ENCODE measurements at places on chromosomes 7 and 10.
A peak's percentile ranks its signal among the peaks of the same experiment; 100 is the strongest.

DNA sequence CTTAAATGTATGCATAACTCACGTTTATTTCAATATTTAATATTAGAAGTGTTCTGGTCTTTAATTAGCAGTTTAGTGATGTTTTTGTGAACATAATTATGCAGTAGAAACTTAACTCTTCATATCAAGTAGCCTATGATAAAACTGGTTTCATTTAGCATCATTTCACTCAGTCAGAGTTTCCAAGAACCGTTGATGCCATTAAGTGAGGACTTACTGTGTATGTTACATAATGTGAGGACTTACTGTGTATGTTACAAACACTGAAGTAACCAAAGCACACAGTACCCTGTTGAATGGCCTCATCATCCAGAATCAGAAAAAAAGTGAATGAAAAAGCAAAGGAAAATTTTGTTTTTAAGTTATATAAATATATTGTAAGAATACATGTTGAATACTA lies 32.9 kb upstream of the PBLD start:
- DNase-seq, result no peak

DNA sequence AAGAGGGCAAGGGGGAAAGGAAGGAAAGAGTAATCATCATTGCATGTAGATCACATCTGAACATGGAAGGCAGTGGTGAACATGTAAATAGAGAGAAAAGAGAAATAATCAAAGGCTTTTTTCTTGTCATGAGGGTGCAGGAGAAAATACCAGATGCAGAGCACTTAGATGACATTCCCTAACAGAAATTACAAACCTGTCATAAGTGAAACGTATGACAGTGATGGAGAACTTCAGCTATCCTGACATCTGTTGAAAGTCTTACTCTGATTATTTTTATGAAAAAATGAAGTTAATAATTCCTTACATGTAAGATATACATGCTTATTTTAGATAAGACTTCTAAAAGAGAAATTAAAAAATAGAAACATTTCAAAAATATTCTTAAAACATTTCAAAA lies 54.7 kb downstream of the BRAF start:
- DNase-seq, result no peak

DNA sequence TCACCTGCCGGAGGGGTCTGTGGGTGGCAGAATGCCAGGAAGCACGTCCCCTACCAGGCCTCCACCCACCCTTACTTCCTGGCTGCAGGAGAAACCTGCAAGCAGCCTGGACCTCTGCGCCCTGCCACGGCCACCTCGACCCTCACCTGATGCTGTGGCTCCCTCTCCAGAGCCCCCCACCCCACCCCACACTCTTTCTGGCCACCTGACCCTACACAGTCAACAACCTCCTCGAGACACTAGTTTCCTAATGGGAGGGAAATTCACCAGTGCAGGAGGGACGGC lies 91.3 kb downstream of the PRKAG2 start:
- no peak for DNase-seq

GRCh38 chr10:110802551-110803238 lies 69.0 kb upstream of the PDCD4 start:
- peak; percentile 52 for DNase-seq

DNA sequence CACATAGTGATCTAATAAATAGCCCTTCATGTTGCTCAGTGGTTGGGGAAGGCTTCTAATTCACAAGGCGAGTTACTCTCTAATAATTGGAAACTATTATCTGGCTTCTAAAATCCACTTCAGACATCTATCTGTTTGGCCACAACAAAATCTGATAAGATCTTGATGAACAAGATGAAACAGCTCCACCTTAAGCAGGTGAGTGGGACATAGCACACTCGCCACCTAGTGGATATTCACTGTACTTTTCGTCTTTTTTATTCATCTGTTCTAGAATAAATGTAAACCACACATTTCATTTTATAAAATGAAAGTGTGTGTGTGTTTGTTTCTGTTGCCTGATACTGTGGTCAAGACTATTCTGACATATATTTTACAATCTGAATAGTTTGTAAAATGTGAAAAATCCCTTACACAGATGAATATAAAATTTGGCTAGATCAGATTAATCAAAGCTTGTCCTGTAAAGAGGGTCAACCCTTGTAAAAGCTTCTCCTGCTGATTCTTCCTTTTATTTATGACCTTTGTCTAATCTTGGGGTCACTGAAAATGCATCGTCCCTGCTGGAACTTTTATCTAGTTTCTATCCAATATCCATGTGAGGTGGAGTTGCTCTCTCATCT lies 26.5 kb upstream of the CNTNAP2 start:
- peak; percentile 49 for DNase-seq

DNA sequence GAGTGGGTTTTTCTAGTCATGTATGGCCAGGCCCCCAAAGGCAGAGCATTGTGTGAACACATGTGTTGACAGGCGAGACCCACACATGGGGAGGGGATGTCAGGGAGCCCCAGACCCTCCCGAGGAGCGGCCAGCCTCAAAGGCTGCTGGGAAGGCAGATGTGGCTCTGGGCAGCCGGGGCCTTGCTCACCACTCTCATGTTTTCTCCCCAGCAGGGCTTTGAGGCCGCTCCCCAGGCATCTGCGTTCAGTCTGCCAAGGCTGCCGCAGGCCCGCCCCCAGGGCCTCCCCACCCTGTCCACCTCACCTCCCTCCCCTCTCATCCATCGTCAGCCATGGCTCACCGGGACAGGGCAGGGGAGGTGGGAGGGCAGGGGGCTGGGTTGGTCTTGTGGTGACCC lies 16.6 kb upstream of the VSIR start:
- no peak for DNase-seq

GRCh38 chr7:44767134-44767911 lies 18.7 kb downstream of the ZMIZ2 start:
- DNase-seq, result peak; percentile 25

DNA sequence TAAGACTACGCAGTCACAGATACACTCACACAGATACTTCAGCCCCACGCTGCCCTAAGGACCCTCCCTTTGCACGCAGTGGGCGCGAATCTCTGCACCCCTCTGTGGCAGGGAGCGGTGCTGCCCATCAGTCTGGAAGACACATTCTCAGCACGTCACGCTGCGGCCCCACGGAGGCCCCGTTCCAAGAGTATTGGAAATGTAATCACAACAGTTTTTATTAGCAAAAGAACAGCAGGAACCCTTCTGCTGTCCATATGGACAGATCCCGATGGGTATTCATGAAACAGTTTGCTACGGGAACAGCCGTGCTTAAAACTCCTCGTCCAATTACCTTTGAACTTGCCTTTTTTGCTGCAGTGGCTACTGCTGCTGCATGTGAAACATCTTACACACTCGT lies 131.0 kb downstream of the RPS24 start:
- no peak for DNase-seq

DNA sequence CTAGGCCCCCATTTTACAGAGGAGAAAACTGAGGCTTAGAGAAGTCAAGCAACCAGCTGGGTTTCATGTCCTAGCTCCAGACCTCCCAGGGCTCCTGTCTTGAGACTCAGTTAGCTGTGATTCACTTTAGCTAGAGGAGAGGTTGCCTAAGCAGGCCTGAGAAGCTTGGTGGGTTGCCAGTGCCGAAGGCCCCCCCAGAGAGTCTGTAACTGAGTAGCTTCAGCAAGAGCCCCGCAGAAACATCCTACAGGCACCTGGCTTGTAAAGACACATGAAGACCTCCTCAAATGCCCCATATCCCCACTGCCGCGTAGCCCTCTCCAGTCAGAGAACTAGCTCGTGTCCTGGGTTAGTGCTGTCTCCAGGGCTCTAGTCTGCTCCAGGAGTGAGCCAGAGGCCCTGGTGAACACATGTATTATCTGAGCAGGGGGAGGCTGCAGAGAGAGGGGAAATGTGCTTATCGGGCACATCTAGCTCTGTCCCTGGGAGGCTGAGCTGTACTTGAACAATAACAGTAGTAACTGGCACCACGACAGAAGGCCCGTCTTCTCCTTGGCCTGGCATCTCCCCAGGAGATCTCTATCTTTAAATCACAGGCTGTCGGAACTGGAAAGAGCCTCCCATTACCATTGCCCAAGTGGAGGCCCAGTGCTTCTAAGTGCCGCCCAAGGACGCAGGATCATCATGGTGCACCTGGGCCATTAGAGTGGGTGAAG lies 28.9 kb downstream of the UNC5B start:
- DNase-seq, result no peak

- DNase-seq, result no peak
Measured at GRCh38 chr10:3499120-3499519, 285.9 kb downstream of the KLF6 start.

DNA sequence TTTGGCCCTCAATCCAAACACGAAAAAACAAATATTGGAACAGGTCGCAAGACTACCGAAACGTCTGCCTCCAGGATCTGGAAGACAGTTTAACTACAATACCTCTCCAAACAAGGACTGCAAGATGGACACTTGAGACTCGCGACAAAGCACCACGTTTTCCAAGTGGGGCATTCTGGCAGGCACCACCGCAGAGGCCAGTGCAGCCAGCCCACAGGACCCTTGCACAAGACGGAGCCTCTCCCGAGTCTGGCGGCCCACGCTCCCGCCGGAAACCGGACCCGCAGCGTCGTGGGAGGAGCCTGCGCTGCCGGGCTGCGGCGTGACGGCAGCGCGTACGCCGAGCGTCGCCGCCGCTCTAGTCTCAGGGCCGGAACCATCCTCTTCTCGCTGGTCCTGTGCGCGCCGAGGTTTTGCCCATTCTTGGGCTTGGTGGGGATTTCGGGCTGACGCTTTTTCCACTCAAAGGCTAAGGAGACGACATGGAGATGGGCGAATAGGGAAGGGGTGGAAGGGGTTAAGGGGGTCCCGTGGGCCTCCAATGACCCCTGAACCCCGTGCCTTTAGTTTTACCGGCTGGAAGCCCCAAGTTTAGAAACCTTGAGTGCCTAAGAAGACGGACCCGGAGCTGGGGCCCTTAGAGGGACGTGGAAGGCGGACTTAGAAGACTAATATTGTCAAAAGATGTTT lies at the start of gene ORC5:
Gene ORC5 (minus strand): TSS at position 283 of the 690 bp plus-strand sequence. CDS start 109 bp downstream, at position 174.
- peak; percentile 93 for DNase-seq

DNA sequence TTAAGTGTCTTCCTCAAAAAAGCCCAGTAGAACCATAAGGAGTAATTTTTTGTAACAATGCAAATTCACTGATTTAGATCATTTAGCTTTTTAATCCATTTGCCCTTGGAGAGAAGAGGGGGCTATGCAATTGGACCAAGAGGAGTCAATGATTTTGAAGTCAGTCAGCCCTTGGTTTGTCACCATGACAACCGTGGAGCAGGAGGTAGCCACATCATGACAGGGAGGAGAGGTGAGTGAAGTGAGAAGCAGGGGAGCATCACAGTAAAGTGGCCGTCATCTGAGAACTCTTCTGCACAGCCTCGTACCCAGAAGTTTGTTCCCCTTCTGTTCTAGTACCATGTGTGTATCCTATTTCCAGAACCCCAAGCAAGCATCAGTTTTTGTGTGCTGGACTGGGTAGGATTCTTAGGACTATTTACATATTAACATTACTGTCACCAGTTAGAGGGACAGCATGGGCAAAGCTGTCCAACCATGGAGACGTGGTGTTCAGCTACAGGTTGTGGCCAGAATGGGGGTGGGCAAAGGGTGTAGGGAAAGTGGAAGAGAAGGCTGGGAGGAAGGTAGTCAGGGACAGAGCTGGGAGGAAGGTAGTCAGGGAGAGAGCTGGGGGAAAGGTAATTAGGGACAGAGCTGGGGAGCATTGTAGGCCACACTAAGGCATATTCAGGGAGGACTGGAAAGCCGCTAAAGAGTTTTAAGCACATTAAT lies 13.1 kb downstream of the UBE3C start:
- DNase-seq, result no peak

- DNase-seq, result no peak
Measured at GRCh38 chr7:78499283-78499682, 700.7 kb downstream of the PHTF2 start.

GRCh38 chr10:44966816-44967509 lies 7.4 kb downstream of the RASSF4 start:
- no peak for DNase-seq

DNA sequence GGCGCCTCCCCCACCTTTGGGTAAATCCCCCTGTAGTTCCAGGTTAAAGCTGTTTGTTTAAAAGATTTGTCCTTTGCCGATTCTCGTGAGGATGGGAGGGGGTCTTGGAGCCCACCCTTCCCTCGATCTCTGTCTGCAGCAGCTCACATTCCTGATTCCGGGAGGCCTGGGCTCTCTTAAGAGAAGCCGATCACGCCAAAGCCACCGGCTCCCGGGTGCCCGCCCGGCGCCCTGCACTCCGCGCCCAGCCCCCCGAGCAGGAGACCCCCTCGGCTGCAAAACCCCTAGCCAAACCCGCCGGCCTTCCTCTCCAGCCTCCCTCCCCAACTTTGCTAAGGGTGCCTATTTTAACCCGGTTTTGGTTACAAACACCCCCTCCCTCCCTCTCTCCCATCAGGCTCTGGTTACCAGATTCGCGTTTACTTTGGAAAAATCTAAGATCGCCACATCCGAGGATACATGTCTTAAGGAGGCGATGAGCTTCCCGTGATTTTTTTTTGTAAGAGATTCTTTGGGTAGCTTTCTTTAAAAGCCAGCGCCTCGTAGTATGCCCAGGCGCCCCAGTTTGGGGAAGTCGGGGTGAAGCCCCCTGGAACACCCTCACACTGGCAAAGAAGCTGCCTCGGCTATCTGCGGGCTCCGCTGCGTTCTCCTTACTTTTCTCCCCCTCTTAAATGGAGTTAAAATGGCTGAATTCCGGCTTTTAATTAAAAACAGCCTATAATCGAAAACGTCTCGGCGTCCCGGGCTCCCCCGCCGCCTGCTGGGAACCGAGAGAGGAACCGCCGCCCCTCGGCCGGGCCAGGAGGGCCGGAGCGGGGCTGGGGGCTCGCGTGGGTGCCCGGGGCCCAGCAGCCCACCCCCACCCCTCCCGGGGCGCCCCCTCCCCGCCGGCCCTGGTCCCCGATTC lies 983 bp downstream of the TNRC18 start:
- DNase-seq, result peak; percentile 51

GRCh38 chr7:42278344-42278743 lies 41.3 kb upstream of the GLI3 start:
- no peak for DNase-seq

DNA sequence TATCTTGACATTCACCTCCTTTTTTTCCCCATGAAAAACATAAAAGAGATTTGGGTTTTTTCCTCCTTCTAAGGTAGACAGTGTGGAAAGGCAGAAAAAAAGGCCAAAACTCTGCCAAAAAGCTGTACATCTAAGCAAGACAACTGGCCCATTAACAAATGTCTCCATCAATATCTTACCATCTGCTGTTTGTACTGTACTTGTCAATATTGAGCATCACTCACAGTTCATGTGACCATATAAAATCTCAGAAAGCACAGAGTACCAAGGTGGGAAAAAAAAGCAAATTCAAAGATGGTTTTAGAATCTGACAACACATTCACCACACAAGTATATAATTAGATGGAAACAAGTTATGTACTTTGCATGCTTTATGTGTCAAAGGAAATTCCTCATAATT lies 52.6 kb downstream of the CACNA2D1 start:
- no peak for DNase-seq

- DNase-seq, result no peak
Measured at GRCh38 chr10:10828623-10829022, 189.0 kb upstream of the CELF2 start.
